Activated CD4-positive, alpha-beta T cell treated with anti-CD3 and anti-CD28 coated beads, Interleukin-2, amount 50 U/mL, for 24 hours (primary cell): ENCODE measurements at places on chromosomes 16 and 17.

- DNase-seq: no peak
Measured at GRCh38 chr16:84773312-84773711, 46.5 kb upstream of the CRISPLD2 start.

GRCh38 chr17:82227629-82228277, 1.1 kb upstream of the SLC16A3 start:
- no peak for DNase-seq

DNA sequence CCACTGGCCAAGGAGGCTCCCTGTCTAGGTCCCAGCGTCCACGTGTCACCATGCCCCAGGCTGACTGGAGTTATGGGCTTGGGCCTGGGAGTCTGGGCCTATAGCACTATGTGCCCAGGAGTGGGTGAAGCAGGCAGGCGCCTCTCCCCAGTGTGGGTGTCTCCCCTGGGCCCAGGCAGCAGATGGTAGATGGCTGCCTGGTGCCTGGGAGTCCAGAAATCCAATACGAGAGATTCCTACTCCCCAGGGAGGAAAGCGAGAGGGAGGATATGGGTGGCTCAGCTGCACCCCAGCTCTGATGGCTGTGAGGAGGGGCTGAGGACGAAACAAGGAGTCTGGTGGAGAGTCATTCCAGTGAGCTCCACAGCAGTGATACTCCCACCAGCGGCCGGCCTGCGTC, 5.0 kb downstream of the KCNH6 start:
- no peak for DNase-seq

DNA sequence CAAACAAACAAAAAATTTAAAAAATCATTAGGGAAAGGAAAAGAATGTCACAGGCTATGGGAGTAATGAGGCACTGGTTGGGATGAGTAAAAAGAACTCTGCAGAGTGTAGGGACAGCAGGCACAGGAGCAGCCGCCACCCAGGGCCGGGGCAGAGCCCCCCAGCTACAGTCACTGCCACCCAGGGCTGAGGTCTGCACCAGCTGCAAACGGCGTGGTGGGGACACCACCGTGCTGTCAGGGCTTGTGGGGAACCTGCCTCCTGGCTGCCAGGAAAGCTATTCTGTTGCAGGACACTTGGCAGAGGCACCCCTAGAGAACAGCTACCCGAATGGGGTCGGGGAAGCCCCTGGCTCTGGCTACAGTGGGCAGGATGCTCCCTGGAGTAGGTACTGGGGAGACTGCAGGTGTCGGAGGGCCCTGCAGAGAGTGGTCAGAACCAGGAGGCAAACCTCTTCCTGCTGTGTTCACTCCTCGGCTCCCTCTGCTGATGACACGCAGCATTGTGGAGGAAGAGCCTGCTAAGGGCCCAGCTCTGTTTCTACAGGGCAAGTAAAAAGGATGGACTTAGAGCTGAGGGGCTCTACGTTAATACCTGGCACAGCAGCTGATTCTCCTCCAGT, 32.3 kb upstream of the CAPN15 start:
- DNase-seq: no peak

- no peak for DNase-seq
Measured at GRCh38 chr16:27445502-27446175, 43.7 kb downstream of the IL21R start.

GRCh38 chr17:80529104-80529903, 15.3 kb upstream of the RPTOR start:
- no peak for DNase-seq

DNA sequence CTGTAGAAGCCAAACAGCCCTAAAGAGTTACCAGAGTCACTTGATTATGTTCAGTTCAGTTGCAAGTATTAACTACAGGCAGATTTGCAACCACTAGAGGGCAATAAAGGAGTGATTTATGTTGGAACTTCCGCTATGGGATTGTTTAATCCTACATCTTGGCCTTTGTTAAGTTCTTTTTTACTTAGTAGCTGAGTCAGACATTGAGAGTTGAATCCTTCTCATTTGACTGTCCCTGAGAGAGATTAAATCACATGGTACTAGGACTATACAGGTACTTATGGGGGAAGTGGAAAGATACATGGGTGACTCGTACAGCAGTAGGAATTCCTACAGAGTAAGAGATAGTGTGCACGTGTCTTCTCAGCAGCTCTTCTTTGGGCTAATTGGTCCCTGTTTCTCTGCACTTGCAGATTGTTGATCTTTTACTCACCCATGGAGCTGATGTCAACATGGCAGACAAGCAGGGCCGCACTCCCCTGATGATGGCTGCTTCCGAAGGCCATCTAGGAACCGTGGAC, 40.3 kb downstream of the CYB561 start:
- no peak for DNase-seq

DNA sequence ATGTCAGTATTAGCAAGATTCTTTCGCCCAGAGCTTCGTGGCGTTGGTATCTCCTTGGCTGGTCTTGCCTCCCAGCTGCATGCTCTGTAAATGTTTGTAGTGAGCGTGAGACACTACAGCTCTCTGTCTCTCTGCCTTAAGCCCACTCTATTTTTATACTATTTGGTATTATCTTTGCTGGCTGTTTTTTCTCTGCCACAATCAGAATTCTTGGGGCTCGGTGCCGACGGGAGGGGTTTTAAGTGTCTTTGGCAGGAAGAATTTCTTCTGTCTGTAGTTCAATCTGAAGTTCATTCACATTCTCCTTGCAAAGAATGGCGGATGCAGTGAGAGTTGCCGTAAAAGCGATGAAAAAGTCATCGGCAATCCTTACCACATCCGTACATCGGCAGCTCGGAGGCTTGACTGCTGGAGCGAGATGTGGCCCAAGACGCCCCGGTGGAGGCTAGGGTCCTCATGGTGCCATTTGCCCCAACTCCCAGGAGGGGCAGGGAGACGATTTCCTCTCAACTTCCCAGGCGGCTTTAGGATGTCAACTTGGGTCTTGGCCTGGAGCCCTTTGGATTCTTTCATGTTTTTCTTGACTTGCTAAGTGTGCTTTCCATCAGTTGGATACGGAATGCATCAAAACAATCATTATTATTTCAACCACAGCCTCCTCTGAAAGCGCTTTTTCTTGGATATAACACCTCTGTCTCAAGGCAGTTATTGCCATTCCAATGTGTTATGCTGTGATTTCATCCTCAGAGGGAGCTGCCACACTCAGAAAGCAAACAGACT, 132.3 kb upstream of the SDK2 start:
- no peak for DNase-seq

GRCh38 chr16:87586201-87586782, 16.0 kb upstream of the JPH3 start:
- no peak for DNase-seq

- no peak for DNase-seq
Measured at GRCh38 chr16:14405611-14406537, 224.2 kb downstream of the PARN start.

GRCh38 chr16:85464383-85465305, 148.5 kb upstream of the GSE1 start:
- DNase-seq: no peak

DNA sequence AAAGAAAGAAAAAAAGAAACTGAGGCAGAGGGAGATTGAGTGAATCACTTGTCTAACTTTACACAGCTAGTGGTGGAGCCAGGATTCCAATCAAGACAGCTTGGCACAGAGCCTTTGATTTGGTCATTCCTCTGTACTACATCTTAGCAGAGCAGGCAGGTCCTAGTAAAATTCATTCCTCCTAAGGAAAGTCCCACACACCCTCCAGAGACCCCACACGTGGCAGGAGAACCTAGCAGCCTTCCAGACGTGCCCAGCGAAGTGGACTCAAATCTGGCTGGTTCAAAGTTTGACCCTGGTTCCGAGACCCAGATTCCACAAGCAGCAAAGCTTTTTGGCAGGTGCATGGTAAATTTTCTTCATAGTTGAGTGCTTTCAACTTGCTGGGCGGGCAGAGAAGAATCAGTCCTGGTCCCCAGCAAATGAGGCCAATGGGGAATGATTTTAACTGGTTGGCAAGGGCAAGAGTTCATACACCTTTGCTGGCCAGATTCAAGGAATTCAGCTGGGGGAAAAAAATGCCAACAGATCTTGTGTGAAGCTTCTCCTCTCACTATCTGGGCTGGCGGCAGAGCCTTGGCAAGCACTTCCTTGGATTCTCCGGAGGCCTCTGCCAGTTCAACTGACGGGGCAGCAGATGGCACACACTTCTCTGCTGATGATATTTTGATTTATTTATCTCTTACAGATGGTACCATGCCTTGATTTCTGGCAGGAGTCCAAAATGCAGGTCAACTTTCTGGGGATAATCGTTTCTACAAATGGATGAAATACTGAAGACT, 82.4 kb downstream of the GSG1L start:
- no peak for DNase-seq

DNA sequence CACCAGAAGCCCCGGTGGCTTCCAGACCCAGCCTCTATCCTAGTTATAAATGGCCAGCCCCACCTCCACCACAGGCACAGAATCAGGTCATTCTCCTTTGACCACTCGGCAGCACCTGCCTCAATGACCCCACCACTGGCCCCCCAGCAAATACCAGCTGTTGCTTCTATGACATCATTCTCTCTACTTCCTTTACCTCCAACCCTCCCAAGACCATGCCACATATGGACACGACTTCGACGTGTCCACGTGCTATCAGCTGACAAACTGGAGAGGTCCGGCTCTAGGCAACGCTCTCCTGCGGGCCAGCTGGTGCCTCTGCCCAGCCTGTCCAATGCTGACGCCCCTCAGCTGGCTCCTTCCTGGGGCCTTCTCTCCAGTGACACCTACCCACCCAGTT, 5.9 kb downstream of the ALYREF start:
- DNase-seq: no peak

- no peak for DNase-seq
Measured at GRCh38 chr17:61700252-61700651, 109.2 kb upstream of the NACA2 start.

DNA sequence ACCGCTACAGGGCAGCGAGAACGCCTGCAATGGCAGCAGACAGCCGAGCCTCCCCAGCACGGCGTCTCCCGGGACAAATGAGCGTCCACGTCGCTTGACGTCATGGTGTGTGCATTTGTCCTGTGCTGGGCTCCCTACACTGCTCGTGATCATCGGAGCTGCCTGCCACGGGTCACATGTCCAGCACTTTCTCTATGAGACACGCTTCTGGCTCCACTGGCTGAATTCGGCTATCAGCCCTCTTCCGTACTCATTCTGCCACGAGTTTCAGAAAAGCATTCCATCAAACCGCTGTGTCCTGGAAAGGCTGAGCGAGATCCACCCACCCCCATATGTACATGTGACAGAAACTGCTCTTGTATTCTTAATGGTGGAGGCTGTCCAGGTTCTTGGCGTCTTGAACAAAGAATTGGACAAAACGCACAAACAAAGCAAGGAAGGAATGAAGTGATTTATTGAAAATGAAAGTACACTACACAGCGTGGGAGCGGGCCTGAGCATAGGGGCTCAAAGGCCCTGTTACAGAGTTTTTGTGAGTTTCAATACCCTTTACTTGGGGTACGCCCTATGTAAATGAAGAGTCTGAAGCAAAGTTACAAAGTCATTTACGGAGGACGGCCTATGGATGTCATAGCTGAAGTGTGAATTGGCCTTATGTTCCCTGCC, 28.5 kb upstream of the SHCBP1 start:
- DNase-seq: no peak
